ENCODE measurements at places on chromosomes 2 and 18.

- no peak for DNase-seq
Observed at GRCh38 chr18:50836521-50836957, 16.7 kb upstream of the MRO start.

- DNase-seq, result no peak
Observed at GRCh38 chr2:3246928-3247714, 130.5 kb downstream of the EIPR1 start.

DNA sequence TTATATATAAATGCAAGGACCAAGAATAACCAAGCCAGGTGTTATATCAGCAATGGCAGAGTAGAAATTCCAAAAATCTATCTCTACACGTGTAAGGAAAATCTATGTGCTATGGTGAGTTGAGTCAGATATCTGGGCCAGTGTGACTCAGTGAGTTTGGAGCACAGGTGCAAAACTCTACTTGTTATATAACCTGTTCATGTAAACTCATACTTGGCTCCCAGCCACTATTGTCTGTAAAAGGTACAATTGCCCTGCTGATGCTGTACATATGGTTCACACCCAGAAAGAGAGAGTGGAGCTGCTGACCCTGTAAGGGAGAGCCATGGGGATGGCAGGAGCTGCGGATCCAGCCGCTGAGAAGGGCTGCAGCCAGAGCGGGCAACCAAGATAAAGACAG lies 112.0 kb downstream of the TRABD2A start:
- DNase-seq, result no peak

- DNase-seq, result no peak
Observed at GRCh38 chr2:207156451-207157161, 9.1 kb downstream of the KLF7 start.

DNA sequence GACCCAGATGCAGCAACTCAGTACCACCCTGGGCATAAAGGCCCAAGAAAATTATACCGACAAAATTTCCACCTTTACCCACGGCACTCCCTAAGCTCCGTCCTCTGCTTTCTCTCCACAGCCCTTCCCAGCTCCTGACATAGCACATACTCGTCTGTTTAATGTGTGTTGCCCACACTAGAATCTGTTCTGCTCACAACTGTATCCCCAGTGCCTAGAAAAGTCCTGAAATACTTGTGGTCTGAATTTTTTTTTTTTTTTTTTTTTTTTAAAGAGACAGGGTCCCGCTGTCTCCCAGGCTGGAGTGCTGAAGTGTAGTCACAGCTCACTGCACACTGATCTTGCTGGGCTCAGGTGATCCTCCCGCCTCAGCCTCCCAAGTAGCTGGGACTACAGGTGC lies 62.3 kb downstream of the ADCY3 start:
- DNase-seq, result no peak

GRCh38 chr2:150729495-150729955 lies 242.1 kb upstream of the RND3 start:
- DNase-seq, result no peak

DNA sequence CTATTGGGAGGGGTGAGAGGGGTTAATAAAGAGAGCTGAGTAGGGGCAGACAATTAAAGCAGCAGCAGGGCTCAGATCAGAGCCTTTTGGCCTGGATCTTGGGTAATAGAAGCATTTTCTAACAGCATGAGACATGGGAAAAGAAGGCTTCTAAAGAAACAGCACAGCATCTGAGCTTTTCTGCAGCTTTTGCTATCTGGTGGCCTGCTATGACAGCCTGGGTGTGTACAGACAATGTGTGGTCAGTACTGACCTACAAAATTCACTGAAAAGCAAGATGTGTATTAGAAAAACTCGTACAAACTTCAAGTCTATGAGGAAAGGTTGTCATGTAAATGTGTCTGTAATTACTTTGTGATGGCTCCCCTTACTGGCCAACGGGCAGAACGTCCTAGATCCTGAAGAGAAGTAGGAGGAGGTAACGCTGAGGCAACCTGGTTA lies 95.6 kb downstream of the GALNT3 start:
- DNase-seq, result peak; percentile 39

DNA sequence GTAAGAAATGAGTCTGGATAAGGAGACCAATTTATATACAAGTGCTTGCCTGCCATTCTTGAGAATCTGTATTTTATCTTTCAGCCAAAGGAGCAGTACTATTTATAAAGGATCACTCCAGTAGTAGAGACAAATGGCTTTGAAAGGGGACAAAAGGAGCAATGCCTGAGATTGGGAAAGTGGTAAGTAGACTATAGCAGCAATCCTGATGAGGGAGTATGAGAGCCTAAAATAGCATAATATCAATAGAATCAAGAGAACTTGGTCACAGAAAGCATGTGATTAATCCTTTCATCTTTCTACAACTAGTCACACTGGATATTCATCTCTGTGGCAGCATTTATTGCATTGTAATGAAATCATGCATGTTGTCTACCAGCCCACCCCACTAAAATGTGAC lies 20.2 kb downstream of the NRXN1 start:
- DNase-seq, result no peak

- DNase-seq, result no peak
Observed at GRCh38 chr2:231306791-231307393, 88.6 kb upstream of the B3GNT7 start.

DNA sequence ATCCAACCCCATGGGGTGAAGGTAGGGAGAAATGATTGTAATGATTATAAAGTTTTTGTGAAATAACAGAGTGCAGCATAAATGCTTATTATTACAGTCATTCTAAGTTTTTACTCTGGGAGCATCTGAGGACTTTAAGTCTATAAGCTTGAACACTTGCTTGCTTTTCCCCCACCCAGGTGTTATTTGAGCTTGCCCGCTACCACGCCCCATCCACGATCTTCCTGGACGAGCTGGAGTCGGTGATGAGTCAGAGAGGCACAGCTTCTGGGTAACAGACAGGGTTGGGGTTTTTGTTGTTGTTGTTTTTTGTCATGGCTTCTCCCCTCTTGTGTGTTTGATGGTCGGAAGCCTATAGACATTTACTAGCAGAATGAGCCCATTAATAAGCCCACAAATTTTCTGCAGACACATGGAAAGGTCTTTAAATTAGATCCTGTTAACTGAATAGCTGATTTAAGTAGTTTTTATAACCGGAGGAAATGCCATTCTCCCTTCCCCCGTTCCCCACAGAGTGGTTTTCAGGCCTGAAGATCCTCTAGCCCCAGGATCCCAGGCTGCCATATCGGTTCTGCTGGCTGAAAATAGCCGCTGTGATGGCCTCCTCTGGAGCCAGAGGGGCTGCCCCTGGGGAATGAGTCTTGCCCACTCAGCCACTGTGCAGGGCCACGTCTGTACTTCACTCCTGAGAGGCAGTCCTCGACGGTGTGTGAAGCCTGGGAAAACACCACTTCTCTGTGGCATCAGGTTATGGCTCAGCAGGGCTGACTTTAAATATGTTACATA lies 39.9 kb upstream of the ELOA2 start:
- peak; percentile 5 for DNase-seq

GRCh38 chr2:20687260-20687832 lies 20.4 kb downstream of the GDF7 start:
- no peak for DNase-seq

GRCh38 chr2:32591669-32592463 lies 36.0 kb upstream of the TTC27 start:
- no peak for DNase-seq

GRCh38 chr2:157837851-157838441 lies 38.2 kb downstream of the ACVR1 start:
- DNase-seq, result no peak

- peak; percentile 73 for DNase-seq
Observed at GRCh38 chr18:36711813-36712444, 116.9 kb downstream of the TPGS2 start.
